Left colon (tissue), 2 donors: ENCODE measurements at places on chromosomes 2 and 18.

- no peak for DNase-seq
Observed at GRCh38 chr2:151153601-151154000, 108.1 kb downstream of the RBM43 start.

- DNase-seq = no peak
Observed at GRCh38 chr2:166128156-166128505, 311 bp upstream of the SCN1A start.

GRCh38 chr18:2400701-2401196, 170.6 kb downstream of the METTL4 start:
- DNase-seq = no peak

DNA sequence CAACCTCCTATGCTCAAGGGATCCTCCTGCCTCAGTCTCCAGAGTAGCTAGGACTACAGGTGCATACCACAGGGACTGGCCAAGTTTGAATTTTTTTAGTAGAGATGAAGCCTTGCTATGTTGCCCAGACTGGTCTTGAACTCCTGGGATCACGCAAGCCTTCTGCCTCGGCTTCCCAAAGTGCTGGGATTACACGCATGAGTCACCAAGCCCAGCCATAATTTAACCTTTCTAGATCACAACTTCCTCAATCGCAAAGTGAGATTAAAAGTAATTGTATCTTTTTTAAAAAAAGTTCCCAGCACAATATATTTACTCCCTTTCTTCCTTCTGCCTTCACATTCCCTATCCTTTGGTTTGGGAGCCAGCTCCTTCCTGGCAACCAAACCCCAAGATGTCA, 5.8 kb upstream of the PPP1CB start:
- DNase-seq = no peak

- DNase-seq = no peak
Observed at GRCh38 chr2:200472853-200473464, 36.9 kb downstream of the KCTD18 start.

DNA sequence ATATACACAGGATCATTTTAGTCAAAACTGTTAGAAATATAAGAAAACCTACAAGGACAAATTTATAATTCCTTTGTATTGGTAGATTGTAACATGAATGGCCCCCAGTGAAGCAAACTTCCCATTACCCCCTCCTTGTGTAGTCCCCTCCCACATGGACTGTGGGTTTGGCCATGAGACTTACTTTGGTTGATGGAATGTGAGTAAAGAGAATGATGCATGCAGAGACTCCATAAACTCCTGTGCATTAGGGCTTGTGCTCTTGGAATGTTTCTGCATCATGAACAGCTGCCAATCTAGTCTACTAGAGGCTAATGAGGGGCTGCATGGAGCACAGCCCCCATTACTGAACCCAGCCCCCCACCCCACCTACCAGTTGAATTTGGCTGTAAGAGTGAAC, 8.3 kb upstream of the TGFA start:
- DNase-seq = no peak

- peak; percentile 17 for DNase-seq
Observed at GRCh38 chr2:68466361-68466777, 725 bp downstream of the FBXO48 start.

GRCh38 chr18:26738706-26739105, 126.8 kb downstream of the AQP4 start:
- DNase-seq = no peak

DNA sequence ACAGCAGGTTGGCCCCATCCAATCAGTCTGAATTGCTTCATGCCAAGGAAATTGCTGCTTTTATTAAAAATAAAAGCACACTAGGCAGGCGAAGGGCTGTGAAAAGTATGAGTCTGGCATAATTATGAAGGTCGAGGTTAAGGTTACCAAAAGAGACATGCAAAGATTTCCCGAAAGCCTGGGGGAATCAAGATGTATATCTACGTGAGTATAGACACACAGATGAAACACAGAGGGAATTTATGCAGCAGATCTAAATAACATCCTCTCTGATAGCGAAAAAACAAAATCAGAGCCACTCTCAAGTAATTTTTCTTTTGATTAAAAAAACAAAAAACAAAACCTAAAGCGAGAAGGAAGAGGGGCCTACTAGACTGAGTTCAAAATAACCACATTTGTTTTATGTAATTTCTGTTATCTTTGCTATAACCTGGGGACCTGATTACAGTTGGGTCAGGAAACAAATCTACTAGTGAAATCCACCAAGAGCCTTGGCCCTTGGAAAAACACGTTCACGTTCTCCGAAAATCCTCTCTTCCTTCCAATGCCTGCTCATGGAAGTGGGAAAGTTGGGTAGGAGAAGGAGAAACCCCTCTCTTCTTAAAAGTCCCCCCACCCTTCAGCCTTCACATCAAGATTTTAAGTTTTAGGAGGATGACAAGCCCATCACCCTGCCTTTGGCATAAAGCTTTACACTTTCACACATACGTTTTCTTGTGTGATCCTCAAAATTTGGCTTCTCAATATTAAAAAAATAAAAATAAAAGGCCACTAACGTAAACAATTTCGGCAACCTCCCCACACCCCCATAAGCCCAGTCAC, 1.4 kb downstream of the AAK1 start:
- DNase-seq = no peak

DNA sequence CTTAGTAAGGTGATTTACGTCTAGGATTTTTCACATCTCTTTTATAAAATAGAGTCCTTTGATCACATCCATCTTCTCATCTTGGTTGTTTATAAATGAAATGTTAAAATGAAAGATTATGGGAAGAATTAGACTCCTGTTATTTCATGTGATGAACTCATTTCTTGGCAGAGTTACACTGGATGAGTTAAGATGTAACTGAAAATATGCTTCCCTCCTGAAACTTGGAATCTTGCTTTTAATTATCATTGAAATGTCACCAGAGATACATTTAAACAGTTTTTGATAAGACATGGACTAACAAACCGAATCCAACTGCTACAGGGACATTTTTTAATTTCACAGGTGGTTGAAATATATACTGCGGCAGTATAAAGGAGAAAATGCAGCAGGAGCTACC, 274.0 kb downstream of the DLGAP1 start:
- no peak for DNase-seq

DNA sequence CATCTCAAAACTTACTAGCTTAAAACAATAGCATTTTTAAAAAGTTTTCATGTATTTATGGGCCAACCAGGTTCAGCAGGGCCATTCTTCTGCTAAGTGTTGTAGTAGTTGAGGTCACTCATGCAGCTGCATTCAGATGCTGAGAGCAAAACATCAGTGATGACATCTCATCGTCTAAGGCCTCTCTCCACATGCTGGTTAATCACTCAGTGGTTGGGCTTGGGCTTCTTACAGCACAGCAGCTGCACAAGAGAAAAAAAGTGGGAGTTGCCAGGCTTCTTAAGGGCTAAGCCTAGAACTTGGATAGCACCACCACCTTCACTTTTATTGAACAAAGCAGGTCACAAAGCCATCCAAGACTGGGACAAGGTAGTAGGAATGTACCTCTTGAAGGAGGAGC, 190.3 kb downstream of the IRS1 start:
- no peak for DNase-seq

DNA sequence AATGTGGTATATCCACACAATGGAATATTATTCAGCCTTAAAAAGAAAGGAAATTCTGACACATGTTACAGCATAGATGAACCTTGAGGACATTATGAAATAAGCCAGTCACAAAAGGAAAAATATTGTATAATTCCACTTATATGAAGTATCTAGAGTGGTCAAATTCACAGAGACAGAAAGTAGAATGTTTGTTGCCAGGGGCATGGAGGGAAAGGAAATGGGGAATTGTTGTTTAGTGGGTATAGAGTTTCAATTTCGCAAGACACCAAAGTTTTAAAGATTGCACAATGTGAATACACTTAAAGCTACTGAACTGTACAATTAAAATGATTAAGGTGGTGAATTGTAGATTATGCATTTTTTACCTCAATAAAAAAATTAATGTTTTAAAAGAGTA, 92.9 kb downstream of the TXNL1 start:
- DNase-seq = no peak

GRCh38 chr2:159160954-159161353, 125.5 kb downstream of the WDSUB1 start:
- DNase-seq = no peak

DNA sequence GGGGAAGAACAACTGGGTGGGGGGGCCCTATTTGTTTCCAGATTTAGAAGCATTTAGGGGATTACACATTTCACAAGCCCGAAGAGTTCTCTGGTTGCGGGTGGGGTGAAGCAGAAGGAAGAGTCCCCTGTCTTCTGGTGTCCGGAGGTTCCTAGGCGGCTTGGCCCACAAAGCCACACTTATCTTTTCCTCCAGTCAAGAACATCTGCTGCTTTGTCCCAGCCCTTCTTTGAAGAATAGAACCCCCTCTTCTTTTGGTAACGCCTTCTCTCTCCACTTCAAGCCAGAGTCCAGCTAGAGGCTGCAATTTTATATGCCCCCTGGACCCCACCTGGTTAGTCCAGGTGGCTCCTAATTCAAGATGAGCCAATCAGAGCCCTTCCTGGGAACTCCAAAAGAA, 15.8 kb downstream of the BOLA3 start:
- DNase-seq = no peak

DNA sequence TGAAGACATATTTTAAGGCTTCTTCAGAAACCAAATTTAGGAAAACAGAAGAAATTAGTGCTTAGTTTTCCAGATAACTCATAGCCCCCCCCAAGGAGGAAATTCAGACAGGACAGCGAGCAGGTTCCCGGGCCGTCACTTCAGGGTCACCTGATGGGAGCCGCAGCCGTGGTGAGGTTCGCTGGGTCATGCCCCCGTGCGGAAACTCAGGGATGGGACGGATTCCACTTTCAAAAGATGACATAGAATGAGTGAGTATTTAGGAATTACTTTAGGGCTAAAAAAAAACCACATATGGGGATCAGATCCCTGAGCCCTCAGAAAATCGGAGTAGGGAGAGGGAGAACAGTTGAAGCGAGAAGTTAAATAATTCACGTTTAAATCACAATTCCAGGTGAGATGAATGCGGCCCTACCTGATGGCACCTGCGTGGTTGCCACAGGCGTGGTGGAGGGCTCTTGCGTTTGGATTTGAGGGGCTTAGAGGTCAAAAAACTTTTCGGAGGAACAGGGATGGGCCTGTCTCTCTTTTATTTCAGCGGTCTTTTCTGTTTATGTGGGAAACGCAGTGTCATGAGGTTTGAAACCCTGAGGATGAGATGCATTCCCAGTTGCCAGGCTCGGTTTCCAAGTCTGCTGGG, 114.4 kb downstream of the NFATC1 start:
- DNase-seq = peak; percentile 1

DNA sequence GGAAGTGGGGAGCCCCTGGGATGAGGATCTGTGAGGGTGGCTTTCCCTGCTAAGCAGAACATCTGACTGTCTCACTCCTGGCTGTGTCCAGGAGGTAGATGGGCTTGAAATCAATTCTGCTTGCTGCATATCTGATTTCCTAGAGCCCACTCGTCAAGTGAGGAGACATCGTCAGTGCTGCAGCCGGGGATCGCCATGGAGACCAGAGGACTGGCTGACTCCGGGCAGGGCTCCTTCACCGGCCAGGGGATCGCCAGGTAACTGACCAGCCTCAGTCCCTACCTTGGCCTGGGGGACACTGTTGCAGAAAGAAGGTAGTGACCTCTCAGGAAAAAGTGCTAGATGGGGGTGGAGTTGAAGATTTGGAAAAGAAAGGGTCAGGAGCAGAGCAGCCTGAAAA, 31.3 kb downstream of the CNGA3 start:
- no peak for DNase-seq

DNA sequence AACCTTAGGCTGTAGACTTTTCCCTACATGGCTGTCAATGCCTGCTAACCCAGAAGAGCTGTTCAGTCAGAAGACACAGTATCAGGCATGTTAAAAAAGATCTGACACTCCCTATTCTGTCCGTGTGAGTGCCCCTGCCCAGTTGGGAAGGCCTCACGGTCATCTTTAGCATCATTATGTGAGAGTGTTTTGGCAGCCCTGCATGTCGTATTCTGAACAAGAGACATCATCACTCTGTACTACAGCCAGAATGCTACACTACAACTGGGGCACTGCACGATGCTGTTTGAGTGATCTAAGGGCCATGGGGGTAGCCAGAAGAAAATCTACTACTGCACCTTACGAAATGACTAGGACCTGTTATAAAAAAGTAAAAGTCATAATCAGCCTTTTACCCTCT, 67.2 kb downstream of the GREB1L start:
- no peak for DNase-seq

GRCh38 chr2:202671317-202672035, 36.7 kb downstream of the FAM117B start:
- DNase-seq = no peak

DNA sequence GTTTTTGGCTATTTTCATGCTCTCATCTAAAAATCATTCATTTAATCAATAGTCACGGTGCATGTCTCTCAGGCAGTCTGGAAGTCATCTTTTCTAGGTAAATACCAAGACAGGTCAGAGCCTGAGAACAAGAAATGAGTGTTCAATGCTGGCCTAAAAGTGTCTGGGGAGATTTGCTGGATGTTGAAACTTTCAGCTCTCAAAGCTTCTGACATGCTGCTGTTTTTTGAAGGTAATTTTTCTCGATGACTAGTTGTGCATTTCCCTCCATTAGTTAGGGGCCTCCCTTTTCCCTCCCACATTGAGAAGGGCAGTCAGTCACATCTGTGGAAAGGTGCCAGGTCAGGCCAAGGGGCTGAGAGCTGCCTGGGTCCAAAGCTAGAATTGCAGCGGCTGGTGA, 115.6 kb downstream of the LPIN1 start:
- DNase-seq = no peak

DNA sequence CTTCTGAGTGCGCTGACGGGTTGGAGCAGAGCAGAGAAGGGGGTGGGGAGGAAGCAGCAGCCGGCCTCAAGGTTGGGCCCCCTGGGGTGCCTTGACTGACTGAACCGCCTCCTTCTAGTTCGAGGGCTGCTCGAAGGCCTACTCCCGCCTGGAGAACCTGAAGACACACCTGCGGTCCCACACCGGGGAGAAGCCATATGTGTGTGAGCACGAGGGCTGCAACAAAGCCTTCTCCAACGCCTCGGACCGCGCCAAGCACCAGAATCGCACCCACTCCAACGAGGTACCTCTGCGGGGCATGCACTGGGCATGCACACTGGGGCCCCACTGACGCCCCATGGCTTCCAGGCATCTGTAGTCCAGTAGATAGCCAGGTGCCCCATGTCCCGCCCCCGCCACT, 246.9 kb downstream of the GLI2 start:
- DNase-seq = no peak

DNA sequence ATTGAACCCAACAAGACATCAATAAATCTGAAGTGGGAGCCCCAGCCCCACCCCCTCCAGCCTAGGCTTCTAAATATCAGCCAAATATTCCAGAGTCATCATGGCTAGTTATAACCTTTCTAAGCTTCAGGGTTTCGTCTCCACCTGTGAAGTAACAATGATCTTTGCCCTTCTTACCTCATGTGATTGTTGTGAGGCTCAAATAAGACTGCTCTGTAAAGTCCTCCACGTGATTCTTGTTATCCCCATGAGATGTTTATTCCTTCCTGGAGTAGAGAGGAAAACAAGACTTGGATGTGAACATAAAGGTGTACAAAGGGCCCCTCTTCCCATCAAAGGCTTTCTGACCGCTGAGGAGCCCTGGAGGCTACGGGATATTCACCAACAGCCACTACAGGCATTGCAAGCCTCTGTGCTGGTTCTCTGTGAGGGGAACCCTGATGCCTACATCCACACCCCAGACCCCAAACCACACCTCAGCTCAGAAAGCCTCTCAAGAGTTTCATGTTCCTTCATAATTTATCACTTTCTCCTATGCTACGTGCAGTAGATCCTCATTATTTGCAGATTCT, 20.1 kb upstream of the REEP1 start:
- no peak for DNase-seq
